ENCODE measurements at places on chromosomes 3 and 15. TPM values are rescaled to one million over a fixed set of nuclear protein-coding genes. Genes with fewer than 3 reads are reported as not detected.

- H3K36me3 ChIP-seq, result no peaks in the 10 kb centered on the region
- H3K27ac ChIP-seq, result no peak overlapping the region
- H3K27me3 ChIP-seq, result no peaks in the 10 kb centered on the region
- no peak overlapping the region for H3K4me3 ChIP-seq
- no peaks in the 10 kb centered on the region for H3K4me1 ChIP-seq
Measured at GRCh38 chr15:96087180-96087884, 243.2 kb upstream of the NR2F2 start.

DNA sequence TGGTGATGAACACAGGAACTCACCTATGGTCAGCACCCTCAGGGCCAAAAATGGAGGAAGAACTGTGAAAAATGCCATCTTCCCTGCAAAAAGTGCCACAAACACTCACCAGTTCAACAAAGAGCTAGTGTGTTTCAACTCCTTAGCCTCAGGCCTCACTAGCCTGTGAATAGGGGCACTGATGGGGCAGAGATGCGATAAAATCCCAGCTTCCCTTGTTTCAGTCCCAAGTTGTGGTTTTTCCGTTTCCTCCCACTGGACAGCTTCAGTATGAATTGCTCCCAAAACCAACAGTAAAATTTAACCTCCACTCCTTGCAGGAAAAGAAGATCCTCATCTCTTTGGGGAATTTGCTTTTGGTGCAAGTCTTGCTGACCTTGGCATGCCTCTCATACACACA lies 117.4 kb upstream of the ADAMTS9 start:
- H3K36me3 ChIP-seq, result no peaks in the 10 kb centered on the region
- no peak for DNase-seq
- H3K4me1 ChIP-seq, result no peaks in the 10 kb centered on the region
- no peaks in the 10 kb centered on the region for H3K27me3 ChIP-seq
- no peak overlapping the region for H3K4me3 ChIP-seq
- no peak overlapping the region for H3K27ac ChIP-seq

Gene FMN1
- total RNA-seq, result 53.7 TPM

Gene RNF168
- 52.8 TPM for total RNA-seq

Gene SPTBN5
- total RNA-seq, result 1.4 TPM

GRCh38 chr15:79310612-79310984 lies 314 bp upstream of the TMED3 start:
- no peak overlapping the region for H3K27ac ChIP-seq
- H3K4me1 ChIP-seq, result peaks cover 6% of the 10 kb centered on the region
- H3K36me3 ChIP-seq, result no peaks in the 10 kb centered on the region
- H3K27me3 ChIP-seq, result no peaks in the 10 kb centered on the region
- no peak for DNase-seq
- H3K4me3 ChIP-seq, result peak overlapping the region; percentile 82

- no peaks in the 10 kb centered on the region for H3K36me3 ChIP-seq
- no peak overlapping the region for H3K27ac ChIP-seq
- no peak overlapping the region for H3K4me3 ChIP-seq
- peaks cover 7% of the 10 kb centered on the region for H3K4me1 ChIP-seq
Measured at GRCh38 chr3:30518181-30518864, 88.1 kb upstream of the TGFBR2 start.

Gene PDE8A
- total RNA-seq, result 67.8 TPM

Gene REC114
- total RNA-seq, result 28.8 TPM

GRCh38 chr15:85421116-85421925 lies 40.9 kb downstream of the AKAP13 start:
- no peak overlapping the region for H3K27ac ChIP-seq
- no peaks in the 10 kb centered on the region for H3K36me3 ChIP-seq
- H3K27me3 ChIP-seq, result no peaks in the 10 kb centered on the region
- DNase-seq, result no peak
- H3K4me3 ChIP-seq, result no peak overlapping the region
- peaks cover 4% of the 10 kb centered on the region for H3K4me1 ChIP-seq

DNA sequence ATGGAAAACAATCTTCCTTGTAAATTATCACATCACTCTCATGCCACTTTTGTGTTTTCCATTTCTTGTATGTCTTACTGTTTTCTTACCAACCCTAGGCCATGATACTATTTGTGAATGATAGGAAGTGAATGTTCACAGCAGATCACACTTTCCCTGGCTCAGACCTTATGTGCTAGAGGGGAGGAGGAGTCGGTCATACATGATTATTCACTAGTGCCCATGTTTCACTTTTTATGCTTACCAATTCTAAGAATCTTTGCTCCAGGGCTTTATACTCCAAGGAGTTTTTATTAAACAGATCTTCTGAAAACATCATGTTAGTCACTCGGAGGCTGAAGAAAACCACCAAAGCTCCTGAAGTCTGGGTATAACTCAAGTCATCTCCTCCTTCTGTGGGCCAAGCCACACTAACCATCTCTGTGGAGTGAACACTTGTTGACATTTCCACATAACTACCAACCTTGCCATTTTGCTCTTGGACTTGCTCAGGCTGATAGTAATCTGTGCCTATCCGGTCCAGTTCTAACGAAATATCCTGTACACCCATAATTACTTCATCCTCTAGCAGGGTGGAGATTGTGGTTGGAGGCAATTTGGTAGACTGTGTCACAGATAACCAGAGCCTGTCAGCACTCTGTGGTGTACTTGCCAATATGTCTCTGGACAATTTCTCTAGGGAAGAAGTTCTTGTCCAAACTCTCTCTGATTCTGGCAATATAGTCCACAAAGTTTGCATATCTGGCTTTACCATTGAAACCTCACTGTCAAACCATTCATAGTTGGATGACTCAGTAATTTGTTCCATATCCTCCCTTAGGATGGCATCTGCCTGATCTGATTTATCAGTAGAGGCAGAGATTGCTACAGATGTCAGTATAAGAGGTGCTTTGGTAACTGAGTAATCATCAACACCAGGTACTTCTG lies 76.8 kb downstream of the IMPG2 start:
- H3K4me3 ChIP-seq, result no peak overlapping the region
- no peaks in the 10 kb centered on the region for H3K36me3 ChIP-seq
- DNase-seq, result no peak
- no peaks in the 10 kb centered on the region for H3K27me3 ChIP-seq

- DNase-seq, result peak; percentile 11
- no peak overlapping the region for H3K4me3 ChIP-seq
- H3K27me3 ChIP-seq, result no peaks in the 10 kb centered on the region
- H3K4me1 ChIP-seq, result peaks cover 36% of the 10 kb centered on the region
- H3K36me3 ChIP-seq, result no peaks in the 10 kb centered on the region
Measured at GRCh38 chr15:31489281-31489680, 162.6 kb downstream of the KLF13 start.

Gene CDC25A
- 51.6 TPM for total RNA-seq

DNA sequence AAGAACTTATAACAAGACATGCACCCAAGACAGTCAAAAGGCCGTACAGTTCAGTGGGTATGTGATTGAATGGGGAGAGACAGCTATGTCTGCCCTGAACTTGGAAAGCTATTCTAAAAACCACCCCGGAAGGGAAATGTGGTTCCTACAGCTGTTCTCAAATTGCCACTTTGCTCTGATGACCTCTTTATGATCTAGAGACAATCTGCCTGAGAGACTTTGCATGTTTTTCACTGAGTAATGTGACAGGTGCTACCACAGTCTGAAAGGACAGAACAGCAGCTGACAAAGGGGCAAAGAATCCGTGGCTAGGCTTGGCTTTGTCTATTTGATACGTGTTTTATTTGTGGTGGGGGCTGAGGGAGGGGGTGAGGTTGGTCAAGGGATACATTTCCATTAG lies 148.3 kb upstream of the NPHP3 start:
- no peaks in the 10 kb centered on the region for H3K4me1 ChIP-seq
- no peak for DNase-seq
- no peak overlapping the region for H3K4me3 ChIP-seq
- H3K36me3 ChIP-seq, result no peaks in the 10 kb centered on the region

DNA sequence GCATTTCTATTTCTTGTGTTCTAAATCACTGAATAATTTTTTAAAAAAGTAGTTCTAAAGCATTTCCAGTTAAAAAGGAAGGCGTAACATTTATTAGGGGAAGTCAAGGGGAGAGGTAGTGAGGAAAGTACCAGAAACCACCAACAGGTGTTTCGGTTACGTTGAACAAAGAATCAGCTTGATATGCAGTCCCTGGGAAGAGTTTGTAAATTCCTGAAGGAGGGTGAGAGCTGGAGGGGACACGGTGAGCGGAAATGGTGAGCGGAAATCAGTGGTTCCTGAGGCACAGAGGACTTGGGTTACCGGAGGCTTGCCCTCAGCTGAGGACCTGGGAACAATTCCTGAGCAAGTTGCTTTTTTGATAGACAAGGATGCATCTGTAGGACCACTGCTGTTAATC lies 17.8 kb downstream of the MAP2K1 start:
- H3K4me1 ChIP-seq, result peaks cover 7% of the 10 kb centered on the region
- no peak for DNase-seq
- H3K27me3 ChIP-seq, result no peaks in the 10 kb centered on the region
- no peak overlapping the region for H3K27ac ChIP-seq
- no peak overlapping the region for H3K4me3 ChIP-seq
- H3K36me3 ChIP-seq, result no peaks in the 10 kb centered on the region

DNA sequence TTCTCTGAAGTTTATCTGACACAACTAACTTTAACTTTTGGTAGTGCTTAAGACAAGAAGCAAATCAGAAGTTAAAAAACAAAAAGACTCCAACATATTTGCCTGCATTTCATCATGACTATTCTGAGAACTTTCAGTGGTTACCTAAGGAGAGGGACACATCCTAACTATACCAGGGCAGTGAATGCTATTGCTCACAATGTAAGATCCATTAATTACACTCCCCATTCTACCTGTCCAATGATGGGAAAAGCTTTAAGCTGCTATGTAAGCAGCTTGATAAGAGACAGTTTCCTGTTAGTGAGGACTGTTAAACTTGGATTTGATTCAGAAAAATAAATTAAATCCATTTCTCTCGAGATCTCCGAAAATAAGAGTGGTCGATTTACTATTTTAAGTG lies 37.5 kb downstream of the SERPINI1 start:
- H3K27ac ChIP-seq, result no peak overlapping the region
- no peak for DNase-seq
- no peaks in the 10 kb centered on the region for H3K4me1 ChIP-seq
- no peaks in the 10 kb centered on the region for H3K36me3 ChIP-seq
- H3K27me3 ChIP-seq, result no peaks in the 10 kb centered on the region

DNA sequence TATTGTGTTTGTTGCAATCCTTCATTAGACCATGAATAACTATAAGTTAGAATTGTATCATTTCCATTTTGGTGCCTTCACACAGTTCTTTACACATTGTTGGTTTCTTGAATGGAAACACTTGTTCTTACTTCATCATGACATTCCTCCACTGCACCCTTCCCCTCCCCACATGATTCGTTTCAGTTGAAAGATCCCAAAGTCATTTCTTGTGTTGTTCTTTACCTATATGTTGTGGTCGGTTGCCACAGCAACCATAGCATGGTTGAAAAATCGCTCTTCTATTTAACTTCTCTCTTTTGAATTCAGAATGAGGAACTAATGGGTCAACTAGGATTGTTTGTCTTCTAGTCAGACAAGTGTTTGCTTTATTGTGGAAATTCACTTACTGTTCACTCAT lies 103.3 kb downstream of the IL1RAP start:
- H3K27me3 ChIP-seq, result no peaks in the 10 kb centered on the region
- H3K4me3 ChIP-seq, result no peak overlapping the region
- no peaks in the 10 kb centered on the region for H3K4me1 ChIP-seq
- H3K36me3 ChIP-seq, result no peaks in the 10 kb centered on the region

DNA sequence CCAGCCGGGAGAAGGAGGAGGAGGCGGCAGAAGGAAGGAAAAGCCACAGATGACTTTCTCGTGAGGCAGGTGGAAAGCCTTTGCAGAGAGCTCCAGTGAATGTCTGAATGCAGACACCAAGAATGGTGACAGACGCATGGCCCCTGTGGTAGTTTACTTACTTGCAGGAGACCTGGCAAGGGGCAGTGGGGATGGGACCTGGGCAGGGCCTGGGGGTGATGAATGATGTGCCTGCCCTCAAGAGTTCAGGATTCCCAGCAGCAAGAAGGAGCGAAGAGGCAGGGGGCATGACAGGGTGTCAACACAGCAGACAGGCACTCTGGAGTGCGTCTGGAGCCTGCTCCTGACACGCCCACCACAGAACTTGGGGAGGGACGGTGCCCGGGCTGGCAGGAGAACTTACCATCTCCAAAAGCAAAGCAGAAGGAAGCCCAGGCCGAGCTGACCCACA lies 260.5 kb upstream of the LYSMD4 start:
- no peak overlapping the region for H3K27ac ChIP-seq
- H3K36me3 ChIP-seq, result no peaks in the 10 kb centered on the region
- no peaks in the 10 kb centered on the region for H3K27me3 ChIP-seq
- H3K4me1 ChIP-seq, result no peaks in the 10 kb centered on the region
- H3K4me3 ChIP-seq, result no peak overlapping the region

- no peaks in the 10 kb centered on the region for H3K36me3 ChIP-seq
- no peak for DNase-seq
- H3K4me3 ChIP-seq, result no peak overlapping the region
- no peaks in the 10 kb centered on the region for H3K27me3 ChIP-seq
Measured at GRCh38 chr3:162492446-162493081, 996.0 kb downstream of the OTOL1 start.

GRCh38 chr3:81483046-81483445 lies 278.4 kb downstream of the GBE1 start:
- H3K4me3 ChIP-seq, result no peak overlapping the region
- no peak for DNase-seq
- H3K36me3 ChIP-seq, result no peaks in the 10 kb centered on the region
- H3K27ac ChIP-seq, result no peak overlapping the region
- H3K27me3 ChIP-seq, result no peaks in the 10 kb centered on the region
- H3K4me1 ChIP-seq, result no peaks in the 10 kb centered on the region

Gene TM4SF1
- total RNA-seq, result 16.2 TPM

DNA sequence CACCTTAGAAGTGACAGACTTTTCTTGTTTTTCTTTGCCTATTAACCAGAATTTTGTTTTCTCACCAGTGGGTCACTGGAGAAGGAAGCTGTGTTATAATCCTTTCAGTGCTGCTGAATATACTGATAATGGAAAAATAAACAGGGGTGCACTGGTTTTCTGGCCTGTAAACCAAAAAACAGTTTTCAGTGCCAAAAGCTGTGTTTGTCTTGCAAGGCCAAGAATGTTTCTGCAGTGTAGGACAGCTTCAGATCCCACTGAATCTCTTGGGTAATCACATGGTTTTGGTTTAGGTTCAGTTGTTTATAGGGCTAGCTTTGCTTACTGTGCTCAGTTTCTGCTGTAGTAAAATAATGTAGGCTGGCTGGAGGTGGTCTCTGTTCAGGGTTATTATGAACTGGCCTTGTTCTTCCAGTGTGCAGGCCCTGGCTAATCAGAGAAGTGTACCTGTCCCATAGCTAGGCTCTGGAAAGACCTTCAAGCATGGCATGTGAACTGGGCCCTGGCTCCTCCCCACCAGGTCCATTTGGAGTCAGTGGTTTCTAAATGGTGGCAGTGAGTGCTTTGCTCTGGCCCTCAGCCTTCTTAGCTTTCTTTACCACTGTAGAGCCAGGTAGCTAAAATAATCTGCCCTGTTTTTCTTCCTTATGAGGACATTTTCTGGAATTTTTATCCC lies 18.7 kb downstream of the PDE8A start:
- H3K4me3 ChIP-seq, result no peak overlapping the region
- no peaks in the 10 kb centered on the region for H3K27me3 ChIP-seq
- H3K27ac ChIP-seq, result peak overlapping the region; percentile 8
- DNase-seq, result no peak

DNA sequence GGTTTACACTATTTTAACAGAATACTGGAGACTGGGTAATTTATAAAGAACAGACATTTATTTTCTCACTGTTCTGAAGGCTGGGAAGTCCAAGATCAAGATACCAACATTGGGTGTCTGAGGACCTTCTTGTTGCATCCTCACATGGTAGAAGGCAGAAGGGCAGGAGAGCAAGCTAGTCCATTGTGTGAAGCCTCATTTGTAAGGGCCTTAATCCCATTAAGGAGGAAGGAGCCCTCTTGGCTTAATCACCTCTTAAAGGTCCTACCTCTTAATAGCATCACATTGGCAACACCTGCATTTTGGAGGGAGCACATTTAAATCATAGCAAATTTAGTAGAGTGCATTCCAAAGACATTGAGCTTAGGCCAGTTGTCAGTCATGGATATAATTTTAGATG lies 26.2 kb downstream of the UBE2Q2 start:
- H3K27me3 ChIP-seq, result no peaks in the 10 kb centered on the region
- H3K27ac ChIP-seq, result no peak overlapping the region
- no peak overlapping the region for H3K4me3 ChIP-seq
- H3K4me1 ChIP-seq, result no peaks in the 10 kb centered on the region
- no peaks in the 10 kb centered on the region for H3K36me3 ChIP-seq
